Central memory CD4-positive, alpha-beta T cell (primary cell): ENCODE measurements at places on chromosomes 7 and 10.
A peak's percentile ranks its signal among the peaks of the same experiment; 100 is the strongest.

GRCh38 chr10:78059906-78060702 lies 26.4 kb downstream of the RPS24 start:
- DNase-seq: no peak

DNA sequence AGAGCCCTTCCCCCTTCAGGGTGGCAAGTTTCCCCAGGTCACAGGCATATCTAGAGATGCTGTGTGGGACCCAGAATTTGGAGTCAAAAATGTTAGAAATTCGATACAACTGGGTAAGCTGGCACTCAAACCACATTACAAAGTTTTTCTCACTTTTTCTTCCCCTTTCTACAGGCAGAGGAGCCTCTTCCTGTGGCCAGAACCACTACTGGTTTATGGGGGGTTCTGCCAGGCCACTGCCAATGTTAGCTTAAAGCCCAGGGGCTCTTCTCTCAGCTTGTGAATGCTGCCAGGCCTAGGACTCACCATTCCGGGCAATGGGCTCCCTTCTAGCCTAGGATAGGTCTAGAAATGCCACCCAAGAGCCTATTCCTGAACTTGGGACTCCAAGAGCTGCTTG lies 617.9 kb upstream of the PHF14 start:
- no peak for DNase-seq

DNA sequence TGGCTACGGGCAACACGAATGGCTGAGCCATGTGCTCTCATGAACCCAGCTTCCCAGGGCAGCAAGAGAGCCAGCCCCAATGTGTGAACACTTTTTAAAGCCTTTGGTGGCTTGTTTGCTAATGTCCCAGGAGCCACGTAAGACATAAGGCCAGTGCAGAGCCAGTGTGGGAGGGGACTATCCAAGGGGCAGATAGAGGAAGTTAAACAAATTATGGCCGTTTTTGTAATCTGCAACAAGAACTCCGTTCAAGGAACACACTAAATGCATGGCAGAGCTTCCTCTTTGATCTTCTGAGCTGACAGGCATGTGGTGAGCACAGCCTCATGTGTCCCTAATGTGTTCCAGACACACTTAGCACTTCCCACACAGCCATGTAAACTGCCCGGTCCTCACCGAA lies 133.3 kb downstream of the TEX36 start:
- no peak for DNase-seq

DNA sequence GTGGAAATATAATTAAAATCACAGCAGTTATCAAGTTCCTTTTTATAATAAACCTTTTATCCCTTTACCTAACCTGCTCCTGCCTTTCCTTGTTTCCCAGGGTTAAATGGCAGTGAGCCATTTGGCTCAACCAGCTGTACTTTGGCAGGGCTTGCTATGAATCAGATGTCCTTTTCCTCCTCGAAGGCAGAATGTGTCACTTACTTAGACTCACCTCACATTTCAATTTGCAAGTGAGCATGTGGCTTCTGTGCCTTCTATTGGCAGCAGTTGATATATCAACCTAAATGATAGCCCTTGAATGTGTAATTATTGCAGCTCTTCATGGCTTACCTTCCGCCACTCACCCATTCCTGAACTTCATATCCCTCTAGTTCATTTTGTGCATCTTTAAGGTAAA lies 301.7 kb downstream of the CSTF2T start:
- no peak for DNase-seq

DNA sequence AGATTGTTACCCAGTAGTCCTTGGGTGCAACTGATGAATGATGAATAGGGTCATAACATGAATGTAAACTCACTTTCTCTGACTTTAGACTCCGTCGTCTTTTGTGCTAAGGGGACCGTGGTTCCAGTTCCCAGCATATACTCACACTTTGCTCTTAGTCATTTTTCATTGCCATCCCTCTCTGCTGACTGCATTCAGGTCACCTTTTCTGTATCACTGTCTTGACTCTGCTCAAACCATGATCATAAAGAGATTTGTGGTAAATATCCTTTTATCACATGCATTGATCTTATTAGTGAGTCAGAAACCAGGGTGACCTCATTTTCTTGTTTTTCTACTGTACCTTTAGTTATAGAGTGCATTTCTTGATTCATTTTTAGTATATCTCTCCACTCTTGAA lies 141.1 kb upstream of the AGR3 start:
- peak; percentile 28 for DNase-seq

DNA sequence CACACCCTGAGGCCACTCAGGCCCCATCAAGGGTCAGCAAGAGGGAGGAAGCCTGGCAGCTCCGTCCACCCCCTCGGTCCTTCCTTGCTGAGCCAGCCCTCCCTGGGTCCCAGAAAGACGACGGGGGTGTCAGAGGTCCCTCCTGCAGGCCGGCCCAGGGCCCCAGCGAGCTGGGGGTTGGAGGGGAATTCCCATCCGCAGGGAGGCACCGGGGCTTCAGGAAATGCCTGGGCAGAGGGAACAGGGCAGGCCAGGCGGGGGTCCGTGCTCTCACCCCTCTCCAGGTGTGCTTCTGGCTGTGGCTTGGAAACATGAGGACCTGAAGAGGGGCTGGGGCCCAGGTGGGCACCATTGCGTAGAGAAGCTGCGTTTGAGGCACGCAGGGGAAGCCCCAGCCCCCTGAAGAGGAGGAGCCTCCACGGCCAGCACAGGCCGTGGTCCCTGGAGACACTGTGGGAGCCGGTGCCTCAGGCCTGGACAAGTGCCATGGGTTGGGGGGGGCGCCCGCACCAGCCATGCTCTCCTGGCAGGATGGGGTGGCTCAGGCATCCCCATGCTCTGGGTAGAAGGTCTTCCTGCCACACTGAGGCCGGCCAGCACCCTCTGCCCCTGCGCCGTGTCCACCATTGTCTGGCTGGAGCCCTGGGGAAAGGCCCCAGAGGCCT lies 66.7 kb downstream of the PDGFA start:
- no peak for DNase-seq

DNA sequence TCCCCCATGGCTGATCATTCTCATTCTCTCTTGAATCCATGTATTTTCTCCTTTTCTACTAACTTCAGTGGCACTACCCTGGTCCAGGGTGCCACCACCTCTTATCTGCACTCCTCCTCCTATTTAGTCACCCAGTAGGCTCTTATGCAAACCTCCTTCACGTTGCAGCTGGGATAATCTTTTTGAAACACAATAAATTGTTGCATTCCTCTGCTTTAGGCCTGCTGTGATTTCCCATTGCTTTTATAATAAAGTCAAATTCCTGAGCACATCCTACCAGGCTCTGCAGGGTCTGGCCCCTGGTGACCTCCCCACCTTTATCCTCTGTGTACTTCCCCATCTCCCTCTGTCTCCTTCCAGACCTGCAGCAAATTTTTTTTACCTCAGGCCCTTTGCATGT lies 112.7 kb upstream of the KIAA1217 start:
- DNase-seq: no peak

DNA sequence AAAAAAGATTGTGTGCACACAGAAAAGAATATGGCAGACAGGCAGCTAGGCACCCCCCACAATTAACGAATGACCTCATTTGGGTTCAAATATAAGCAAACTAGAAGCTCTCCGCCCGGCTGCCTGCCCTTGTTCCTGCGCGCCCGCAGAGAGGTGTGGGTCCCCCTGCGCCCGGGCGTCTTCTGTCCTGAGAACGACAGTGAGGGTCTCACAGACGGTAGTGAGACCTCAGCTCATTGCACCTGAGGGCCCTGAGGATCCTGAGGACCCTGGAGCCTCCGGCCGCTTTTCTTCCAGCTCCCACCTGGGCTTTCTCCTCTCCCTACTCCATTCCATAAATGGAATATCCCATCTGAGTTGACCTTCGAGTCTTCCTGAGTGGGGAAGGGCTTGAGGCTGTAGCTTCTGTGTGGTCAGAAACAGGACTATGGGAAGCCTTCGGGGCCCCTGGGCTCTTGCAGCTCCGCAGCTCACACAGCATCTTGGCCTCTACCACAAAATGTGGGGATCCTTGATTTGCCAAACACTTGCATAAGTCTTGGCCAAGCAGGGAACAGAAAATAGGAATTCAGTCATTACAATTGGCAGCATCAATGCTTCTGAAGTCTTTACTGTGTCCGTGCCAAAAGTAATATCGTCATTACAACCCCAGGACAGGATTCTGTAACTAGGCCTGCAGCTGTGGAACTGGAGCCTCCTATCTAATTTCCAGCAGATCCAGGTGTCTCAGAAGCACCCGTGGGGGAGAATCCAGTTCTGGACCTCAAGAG lies 43.8 kb downstream of the JAKMIP3 start:
- no peak for DNase-seq

GRCh38 chr7:20779041-20779440 lies 7.6 kb downstream of the SP8 start:
- DNase-seq: no peak

- no peak for DNase-seq
These were observed 373.3 kb upstream of the PRKCQ start for GRCh38 chr10:6953271-6953801.

DNA sequence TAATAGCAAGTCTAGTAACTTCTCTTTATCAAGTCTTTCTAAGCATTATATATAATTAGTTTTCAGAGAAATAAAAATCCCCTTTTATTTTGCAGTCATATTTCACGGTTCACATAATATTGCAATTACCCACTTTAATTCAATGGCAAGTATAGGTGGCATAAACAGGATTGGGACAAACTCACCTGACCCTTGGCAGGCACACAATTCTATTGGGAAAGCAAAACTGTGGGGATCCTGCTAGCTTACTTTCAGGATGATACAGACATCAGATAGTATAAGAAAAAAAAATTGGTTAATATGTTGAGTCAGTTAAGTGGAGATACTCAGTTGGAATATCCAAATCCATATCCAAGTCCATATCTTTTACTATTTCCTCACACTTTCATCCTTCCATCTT lies 294.8 kb downstream of the SNX13 start:
- no peak for DNase-seq

- no peak for DNase-seq
These were observed 245.9 kb upstream of the RHOBTB1 start for GRCh38 chr10:61189912-61190311.

DNA sequence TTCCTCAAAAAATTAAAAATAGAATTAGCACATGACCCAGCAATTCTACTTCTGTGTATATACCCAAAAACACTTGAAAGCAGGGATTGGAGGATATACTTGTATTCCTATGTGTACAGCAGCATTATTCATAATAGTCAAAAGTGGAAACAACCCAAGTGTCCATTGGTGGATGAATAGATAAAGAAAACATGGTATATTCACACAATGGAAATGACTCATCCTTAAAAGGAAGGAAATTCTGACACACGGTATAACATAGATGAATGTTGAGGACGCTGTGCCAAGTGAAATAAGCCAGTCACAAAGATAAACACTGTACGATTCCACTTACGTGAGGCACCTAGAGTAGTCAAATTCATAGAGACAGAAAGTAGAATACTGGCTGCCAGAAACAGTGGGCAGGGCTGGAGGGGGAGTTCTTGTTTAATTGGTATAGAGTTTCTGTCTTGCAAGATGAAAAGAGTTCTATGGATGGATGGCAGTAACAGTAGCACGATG lies 26.6 kb upstream of the KAT6B start:
- no peak for DNase-seq

DNA sequence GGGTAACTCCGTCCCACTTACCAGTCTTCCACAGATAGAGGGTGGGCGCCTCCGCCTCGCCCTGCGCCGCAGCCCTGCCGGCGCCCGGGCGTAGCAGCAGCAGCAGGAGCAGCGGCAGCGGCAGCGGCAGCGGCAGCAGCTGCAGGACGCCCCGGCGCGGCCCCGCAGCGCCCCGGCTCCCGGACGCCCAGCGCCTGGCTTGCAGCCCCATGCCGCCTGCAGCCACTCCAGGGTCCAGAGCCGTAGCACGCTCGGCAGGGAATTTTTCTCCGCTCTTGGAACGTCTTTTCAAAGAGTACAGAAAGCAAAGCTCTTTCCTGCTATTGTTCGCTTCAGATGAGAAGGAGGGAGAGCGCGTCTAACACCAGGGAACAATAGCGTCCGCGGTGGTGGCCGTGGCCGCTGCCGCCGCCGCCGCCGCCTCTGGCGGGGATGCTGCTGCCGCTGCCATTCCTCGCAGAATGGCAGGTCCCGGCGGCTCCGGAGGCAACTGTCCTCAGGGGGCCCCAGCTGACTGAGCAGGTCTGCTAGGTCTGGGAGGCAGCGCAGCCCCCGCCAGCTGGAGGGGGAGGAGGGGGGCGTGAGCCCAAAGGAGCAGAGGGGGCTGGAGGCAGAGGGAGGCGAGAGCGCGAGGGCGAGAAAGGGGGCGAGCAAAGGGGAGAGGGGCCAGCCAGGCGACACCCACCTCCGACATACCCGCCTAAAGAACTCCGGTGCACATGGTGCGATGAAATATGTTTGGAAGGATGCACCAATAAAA lies at the start of gene THSD7A:
TSS of gene THSD7A (minus strand) at position 463 of the 760 bp plus-strand sequence. CDS start at position 211, 252 bp downstream.
- DNase-seq: no peak

DNA sequence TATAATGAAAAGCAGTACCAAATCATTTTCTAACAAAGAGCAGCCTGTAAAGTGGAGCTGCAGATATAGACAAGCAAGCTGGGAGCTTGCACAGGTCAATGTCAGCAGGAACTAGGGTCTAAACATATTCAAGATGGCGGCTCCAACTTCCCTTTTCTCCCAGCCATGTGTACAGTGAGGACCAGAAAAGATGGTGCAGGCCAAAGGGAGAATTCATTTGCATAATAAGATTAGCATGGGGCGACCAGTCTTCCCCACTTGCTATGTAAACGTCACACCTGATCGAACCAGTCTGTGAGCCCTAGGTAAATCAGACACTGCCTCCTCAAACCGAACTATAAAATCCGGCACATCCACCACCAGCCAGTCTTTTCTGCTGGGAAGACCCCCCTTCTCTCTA lies 4.4 kb upstream of the RAPGEF5 start:
- no peak for DNase-seq

- no peak for DNase-seq
These were observed 28.3 kb upstream of the AFAP1L2 start for GRCh38 chr10:114432566-114433093.

DNA sequence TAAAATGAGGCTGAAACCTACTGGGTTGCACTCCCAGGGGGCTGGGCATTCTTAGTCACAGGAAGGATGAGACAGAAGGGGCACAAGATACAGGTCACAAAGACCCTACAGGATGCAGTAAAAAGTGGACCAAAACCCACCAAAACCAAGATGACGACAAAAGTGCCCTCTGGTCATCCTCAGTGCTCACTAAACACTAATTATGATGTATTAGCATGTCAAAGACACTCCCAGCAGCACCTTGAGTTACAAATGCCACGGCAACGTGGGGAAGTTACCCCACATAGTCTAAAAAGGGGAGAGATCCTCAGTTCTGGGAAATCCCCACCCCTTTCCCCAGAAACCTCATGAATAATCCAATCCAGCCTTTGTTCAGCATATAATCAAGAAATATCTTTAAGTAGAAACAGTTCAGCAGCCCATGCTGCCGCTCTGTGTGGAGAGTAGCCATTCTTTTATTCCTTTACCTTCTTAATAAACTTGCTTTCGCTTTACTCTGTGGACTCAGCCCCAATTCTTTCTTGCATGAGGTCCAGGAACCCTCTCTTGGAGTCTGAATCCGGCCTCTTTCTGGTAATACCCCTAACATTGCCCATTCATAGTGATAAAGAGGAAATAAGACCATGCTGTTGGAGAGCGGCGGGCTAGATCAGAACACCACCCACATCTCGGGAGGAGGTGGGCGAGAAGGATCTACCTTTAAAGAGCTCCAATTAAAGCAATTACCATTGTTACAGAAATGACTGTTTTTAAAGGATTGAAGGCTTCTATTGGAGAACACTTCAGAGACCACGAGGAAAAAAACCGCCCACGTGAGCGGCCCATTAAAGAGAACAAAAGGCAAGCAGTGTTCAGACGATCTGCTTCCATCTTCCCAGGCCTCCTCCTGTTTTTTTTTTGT lies 170.9 kb downstream of the USP6NL start:
- no peak for DNase-seq
